ENCODE measurements at places on chromosomes 12 and 14. TPM values are rescaled to one million over a fixed set of nuclear protein-coding genes. Genes with fewer than 3 reads are reported as not detected.

DNA sequence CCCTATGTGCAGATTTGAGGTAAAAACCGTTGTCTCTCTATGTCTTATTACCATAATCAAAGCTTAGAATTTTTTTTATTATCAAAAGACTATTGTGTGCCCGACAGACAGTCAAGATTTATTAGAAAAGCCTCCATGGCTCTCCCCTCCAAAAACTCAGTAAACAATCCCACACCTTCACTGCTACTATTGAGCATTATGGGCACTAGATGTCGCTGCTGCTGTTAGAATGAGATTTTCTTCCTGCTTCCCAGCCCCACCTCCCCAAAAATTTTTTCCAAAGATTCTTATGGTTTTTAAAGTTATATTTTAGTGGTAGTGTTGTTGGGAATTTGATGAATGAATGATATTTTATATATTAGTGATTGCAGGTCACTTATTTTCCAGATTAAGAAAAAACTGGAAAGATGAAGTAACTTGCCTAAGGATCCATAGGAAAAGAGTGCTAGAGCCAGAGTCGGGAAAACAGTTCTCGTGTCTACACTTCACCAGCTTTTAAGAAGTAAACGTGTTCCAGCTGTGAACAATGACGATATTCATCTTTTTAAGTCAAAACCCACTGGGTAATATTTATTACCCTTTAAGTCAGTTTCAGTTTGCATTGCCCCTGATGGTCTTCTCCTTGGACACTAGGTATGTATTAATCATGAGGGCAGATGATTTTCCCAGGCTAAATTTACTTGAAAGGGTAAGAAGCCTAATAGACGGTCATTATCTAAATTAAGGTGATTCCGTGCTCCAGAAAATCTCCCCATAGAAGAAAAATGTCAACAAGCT lies 12.2 kb upstream of the FOXG1 start:
- H3K27me3 ChIP-seq: peaks cover 84% of the 10 kb centered on the region
- H3K27ac ChIP-seq: no peak overlapping the region
- H3K4me1 ChIP-seq: peaks cover 8% of the 10 kb centered on the region
- H3K4me3 ChIP-seq: no peak overlapping the region

DNA sequence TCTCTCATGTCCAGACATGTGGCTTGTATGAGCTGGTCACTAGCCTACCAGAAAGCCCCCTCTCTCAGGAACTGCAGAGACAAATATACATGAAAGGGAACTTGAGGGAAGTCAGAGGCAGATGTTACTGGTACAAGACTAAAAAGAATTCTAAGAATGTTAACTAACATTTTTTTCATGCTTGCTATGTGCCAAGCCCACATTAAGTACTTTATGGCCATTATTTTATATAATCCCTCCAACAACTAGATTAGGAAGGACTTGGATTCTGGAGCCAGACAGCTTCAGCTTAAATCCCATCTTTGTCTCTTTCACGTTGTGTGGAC lies 24.6 kb downstream of the TTC9 start:
- DNase-seq: no peak
- H3K36me3 ChIP-seq: peaks cover 4% of the 10 kb centered on the region
- H3K4me1 ChIP-seq: peaks cover 25% of the 10 kb centered on the region
- peak overlapping the region; percentile 98 for H3K27ac ChIP-seq
- H3K4me3 ChIP-seq: no peak overlapping the region

DNA sequence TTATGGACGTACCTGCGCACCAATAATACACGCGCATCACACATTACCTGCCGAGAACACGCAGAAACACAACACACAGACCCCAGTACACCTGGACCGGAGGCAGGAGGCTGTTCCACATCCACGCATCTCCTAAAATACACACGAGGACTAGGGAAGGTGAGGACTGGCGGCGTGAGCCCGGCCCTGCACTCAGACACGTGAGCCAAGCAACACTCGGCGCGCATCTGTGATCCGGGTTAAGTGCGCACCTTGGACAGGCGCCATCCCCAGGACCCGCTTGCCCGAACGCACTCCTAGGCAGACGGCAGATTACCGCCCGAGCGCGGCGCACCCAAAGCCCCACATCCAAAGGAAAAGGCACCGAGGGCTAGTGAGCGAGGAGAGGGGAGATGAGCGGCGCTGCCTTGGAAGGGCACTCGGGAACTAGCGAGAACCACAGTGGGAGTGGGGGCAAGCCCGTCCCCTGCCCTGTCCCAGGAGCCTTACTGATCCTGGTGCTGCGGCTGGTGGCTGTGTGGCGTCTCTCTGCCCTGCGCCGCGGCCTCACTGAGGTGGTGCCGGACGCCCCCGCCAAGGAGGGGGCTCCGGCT lies 417 bp downstream of the GLS2 start:
- no peak for DNase-seq
- peaks cover 2% of the 10 kb centered on the region for H3K36me3 ChIP-seq
- H3K4me1 ChIP-seq: peaks cover 11% of the 10 kb centered on the region
- H3K27me3 ChIP-seq: peaks cover 64% of the 10 kb centered on the region
- H3K4me3 ChIP-seq: peak overlapping the region; percentile 68

- no peak for DNase-seq
- H3K4me3 ChIP-seq: no peak overlapping the region
- no peaks in the 10 kb centered on the region for H3K36me3 ChIP-seq
- H3K27me3 ChIP-seq: peaks cover 1% of the 10 kb centered on the region
- no peak overlapping the region for H3K27ac ChIP-seq
These were observed 166.9 kb downstream of the SLC15A5 start for GRCh38 chr12:16110596-16110995.

DNA sequence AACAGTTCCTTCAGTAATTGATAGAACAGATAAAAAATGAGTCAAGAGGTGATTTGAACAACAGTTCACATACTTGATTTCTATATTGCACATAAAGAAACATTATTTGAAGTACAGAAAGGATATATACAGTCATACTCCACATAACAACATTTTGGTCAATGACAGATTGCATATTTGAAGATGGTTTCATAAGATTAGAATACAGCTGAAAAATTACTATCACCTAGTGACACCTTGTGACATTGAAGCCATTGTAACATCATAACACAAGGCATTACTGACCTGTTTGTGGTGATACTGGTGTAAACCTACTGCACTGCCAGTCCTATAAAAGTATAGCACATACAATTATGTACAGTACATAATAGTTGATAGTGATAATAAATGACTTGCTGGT lies 43.1 kb upstream of the ABCC9 start:
- H3K27me3 ChIP-seq: peaks cover 22% of the 10 kb centered on the region
- no peaks in the 10 kb centered on the region for H3K36me3 ChIP-seq

DNA sequence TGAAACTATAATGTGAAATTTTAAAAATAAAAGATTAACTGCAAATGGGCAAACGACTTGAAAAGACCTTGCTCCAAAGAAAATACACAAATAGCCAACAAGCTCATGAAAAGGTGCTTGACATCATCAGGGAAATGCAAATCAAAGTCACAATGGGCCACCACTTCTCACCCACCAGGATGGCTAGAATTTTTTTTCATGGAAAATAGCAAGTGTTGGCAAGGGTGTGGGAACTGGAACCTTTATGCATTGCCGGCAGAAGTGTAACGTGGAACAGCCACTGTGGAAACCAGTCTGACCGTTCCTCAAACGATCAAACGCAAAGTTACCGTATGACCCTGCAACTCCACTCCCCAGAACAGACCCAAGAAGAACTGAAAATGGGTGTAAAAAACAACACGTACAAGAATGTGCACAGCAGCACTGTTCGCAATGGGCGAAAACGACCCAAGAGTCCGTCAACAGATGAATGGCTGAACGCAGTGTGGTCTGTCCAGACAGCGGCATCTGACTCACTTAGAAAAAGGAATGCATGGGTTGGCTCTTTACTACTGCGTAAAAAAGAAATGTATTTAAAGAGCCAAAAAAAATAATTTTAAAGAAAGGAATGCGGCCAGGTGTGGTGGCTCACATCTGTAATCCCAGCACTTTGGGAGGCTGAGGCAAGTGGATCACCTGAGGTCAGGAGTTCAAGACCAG lies 40.2 kb downstream of the SCARB1 start:
- H3K4me1 ChIP-seq: peaks cover 14% of the 10 kb centered on the region
- H3K27ac ChIP-seq: no peak overlapping the region
- no peaks in the 10 kb centered on the region for H3K36me3 ChIP-seq
- no peak overlapping the region for H3K4me3 ChIP-seq
- DNase-seq: no peak

- H3K4me1 ChIP-seq: peaks cover 5% of the 10 kb centered on the region
- H3K27ac ChIP-seq: no peak overlapping the region
- no peak overlapping the region for H3K4me3 ChIP-seq
- H3K27me3 ChIP-seq: no peaks in the 10 kb centered on the region
These were observed 270.2 kb downstream of the ALG10B start for GRCh38 chr12:38586789-38587188.

DNA sequence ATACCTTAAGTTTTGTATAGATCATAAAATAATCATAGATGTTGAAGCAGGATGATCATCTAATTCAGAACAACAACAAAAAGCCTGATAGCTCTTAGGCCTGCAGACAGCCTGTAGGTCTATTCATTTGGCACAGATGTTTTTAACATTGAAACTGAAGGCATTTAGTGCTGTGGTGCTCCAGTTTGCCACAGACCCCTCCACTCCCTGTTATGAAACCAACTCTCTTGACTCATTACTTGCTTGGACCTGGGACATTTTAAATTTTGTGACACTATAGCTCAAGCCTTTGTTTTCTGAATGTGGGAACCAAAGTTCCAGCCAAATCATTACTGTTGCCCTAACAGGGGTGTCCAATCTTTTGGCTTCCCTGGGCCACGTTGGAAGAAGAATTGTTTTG lies 9.1 kb downstream of the PRKCH start:
- peaks cover 22% of the 10 kb centered on the region for H3K4me1 ChIP-seq
- H3K36me3 ChIP-seq: peaks cover under 1% of the 10 kb centered on the region
- H3K4me3 ChIP-seq: no peak overlapping the region

DNA sequence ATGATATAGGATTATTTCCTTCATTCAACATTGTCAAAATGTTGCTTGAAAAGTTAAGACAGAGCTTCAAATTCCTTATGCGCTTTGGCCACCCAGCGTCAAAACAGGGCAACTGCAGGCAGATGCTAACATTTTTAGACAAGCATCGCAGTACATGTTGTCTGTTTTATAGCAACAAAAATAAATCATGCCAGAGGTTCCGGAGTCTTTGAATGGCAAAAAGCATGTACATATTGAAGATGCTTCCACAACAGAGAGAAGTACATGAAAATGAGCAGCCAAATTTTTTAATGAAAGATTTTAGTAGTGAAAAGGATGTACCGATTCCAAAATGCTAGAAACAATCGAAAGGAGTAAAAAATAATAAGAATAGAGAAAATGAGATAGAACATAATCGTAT lies 49.8 kb upstream of the USP15 start:
- peaks cover 35% of the 10 kb centered on the region for H3K27me3 ChIP-seq
- H3K4me1 ChIP-seq: peaks cover 11% of the 10 kb centered on the region
- no peaks in the 10 kb centered on the region for H3K36me3 ChIP-seq
- DNase-seq: no peak

- DNase-seq: no peak
- H3K4me1 ChIP-seq: peaks cover 2% of the 10 kb centered on the region
- H3K36me3 ChIP-seq: no peaks in the 10 kb centered on the region
- no peak overlapping the region for H3K27ac ChIP-seq
- no peaks in the 10 kb centered on the region for H3K27me3 ChIP-seq
These were observed 232.7 kb upstream of the ABCD2 start for GRCh38 chr12:39852346-39852745.

DNA sequence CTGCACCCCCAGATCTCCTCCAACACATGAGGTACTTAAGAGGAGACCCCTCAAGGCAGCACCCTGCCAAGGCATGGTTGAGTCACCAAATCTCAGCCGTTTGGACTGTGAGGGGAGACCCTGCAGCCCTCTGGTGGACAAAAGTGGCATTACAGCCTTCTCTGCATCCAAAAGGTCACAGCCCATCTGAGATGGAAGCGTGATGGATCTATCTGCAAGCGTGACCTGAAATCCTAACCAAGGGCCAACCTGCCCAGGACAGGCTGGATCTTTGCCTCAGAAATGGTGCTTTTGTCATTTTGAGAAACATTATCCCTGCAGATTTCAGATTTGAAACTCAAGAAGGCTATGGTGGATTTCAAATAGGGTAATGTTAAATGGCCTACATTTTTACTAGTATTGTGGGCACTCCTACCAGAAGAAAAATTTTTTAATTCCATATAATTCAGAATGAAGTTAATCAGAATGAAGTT lies 23.7 kb upstream of the DHRS4 start:
- peak; percentile 83 for DNase-seq
- peaks cover 41% of the 10 kb centered on the region for H3K4me1 ChIP-seq
- H3K4me3 ChIP-seq: no peak overlapping the region
- H3K36me3 ChIP-seq: no peaks in the 10 kb centered on the region
- no peaks in the 10 kb centered on the region for H3K27me3 ChIP-seq

DNA sequence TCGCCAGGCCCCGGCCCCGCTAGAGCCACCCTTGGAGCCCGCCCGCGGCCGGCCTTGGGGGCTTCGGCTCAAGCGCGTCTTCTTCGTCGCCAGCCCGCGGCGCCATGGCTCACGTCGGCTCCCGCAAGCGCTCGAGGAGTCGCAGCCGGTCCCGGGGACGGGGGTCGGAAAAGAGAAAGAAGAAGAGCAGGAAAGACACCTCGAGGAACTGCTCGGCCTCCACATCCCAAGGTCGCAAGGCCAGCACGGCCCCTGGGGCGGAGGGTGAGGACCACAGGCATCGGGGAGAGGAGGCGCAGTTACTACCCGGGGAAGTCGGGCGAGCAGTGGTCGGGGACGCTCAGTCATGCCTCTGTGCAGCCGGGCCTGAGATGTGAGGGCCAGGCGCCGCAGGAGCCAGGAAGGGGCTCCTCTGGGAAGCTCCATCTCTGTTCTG lies 573 bp downstream of the ARL6IP4 start:
- DNase-seq: no peak
- peak overlapping the region; percentile 90 for H3K27ac ChIP-seq
- no peaks in the 10 kb centered on the region for H3K36me3 ChIP-seq
- H3K4me3 ChIP-seq: peak overlapping the region; percentile 90
- H3K4me1 ChIP-seq: peaks cover 51% of the 10 kb centered on the region

GRCh38 chr12:53101931-53102781 lies 1.1 kb upstream of the SOAT2 start:
- peaks cover 23% of the 10 kb centered on the region for H3K4me1 ChIP-seq
- no peak for DNase-seq
- H3K36me3 ChIP-seq: peaks cover 4% of the 10 kb centered on the region

DNA sequence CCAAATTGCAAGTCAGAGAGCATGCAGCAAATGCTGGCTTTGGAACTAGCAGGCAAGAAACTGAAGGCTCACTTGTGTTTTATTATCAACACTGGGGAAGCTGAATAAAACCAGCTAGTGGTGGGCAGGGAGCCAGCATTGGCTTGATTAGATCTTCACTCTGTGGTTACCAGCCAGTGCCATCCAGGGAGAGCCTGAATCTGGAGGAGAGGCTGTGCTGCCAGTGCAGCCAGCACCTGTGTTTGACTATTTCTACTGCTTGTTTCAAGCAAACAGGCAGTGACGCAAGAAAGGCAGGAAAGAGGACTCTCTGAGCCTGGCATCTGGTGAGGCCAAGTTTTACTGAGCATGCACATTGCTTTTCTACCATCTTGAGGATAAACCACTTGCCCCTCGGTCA lies 247.0 kb downstream of the PHLDA1 start:
- no peak overlapping the region for H3K27ac ChIP-seq
- H3K36me3 ChIP-seq: no peaks in the 10 kb centered on the region
- no peaks in the 10 kb centered on the region for H3K27me3 ChIP-seq
- peaks cover 25% of the 10 kb centered on the region for H3K4me1 ChIP-seq
- DNase-seq: no peak
- H3K4me3 ChIP-seq: no peak overlapping the region

- H3K27ac ChIP-seq: no peak overlapping the region
- peaks cover 3% of the 10 kb centered on the region for H3K36me3 ChIP-seq
- peaks cover 19% of the 10 kb centered on the region for H3K27me3 ChIP-seq
- DNase-seq: no peak
These were observed 101.7 kb upstream of the C14orf180 start for GRCh38 chr14:104477666-104478380.

- no peak overlapping the region for H3K4me3 ChIP-seq
- no peaks in the 10 kb centered on the region for H3K4me1 ChIP-seq
These were observed 196.5 kb upstream of the GARIN2 start for GRCh38 chr14:66992776-66993175.

The TOMM20L gene
- total RNA-seq: 0.47 TPM

All from mesothelial cell of epicardium (in vitro differentiated cells).